Activated CD8-positive, alpha-beta T cell treated with anti-CD3 and anti-CD28 coated beads, Interleukin-2, amount 10 ng/mL, durations not matched to agents 7 days and 5 days (primary cell): ENCODE measurements at places on chromosomes 7 and 10.

DNA sequence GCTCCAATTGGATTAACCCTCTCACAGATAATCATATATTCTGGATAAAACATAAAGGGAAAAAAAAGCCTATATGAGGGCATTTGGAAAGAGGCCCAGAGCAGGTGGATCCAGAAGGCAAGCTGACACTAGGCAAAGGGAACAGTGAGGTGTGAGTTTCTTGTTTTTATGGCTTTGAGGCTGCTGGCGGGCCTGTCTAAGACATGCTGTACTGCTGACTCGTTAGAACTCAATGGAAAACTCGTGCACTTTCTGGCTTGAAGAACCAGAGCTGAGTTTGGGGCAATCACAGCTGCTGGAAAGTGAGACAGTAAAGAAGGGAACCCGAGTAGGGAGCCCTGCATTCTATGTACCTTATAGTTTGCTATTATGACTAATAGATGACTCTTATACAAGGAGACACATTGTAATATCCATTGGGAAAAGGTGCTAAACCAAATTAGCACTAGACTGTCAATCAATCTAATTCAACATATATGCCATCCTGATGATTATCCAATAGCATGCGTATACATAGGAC lies 637.1 kb downstream of the GATA3 start:
- no peaks in the 10 kb centered on the region for H3K27me3 ChIP-seq
- no peak overlapping the region for H3K4me3 ChIP-seq
- no peaks in the 10 kb centered on the region for H3K36me3 ChIP-seq
- no peak overlapping the region for H3K27ac ChIP-seq

GRCh38 chr10:18230794-18231193 lies 90.6 kb downstream of the CACNB2 start:
- H3K4me3 ChIP-seq: no peak overlapping the region
- no peaks in the 10 kb centered on the region for H3K27me3 ChIP-seq
- DNase-seq: no peak
- H3K4me1 ChIP-seq: no peaks in the 10 kb centered on the region
- H3K36me3 ChIP-seq: no peaks in the 10 kb centered on the region

- H3K36me3 ChIP-seq: no peaks in the 10 kb centered on the region
- no peak overlapping the region for H3K4me3 ChIP-seq
Measured at GRCh38 chr10:75071756-75072155, 39.7 kb upstream of the SAMD8 start.

GRCh38 chr7:20892776-20893175 lies 106.1 kb upstream of the SP8 start:
- H3K4me3 ChIP-seq: no peak overlapping the region
- H3K27me3 ChIP-seq: no peaks in the 10 kb centered on the region
- no peak for DNase-seq
- no peaks in the 10 kb centered on the region for H3K36me3 ChIP-seq
- no peak overlapping the region for H3K27ac ChIP-seq

- DNase-seq: no peak
- no peak overlapping the region for H3K4me3 ChIP-seq
- no peak overlapping the region for H3K27ac ChIP-seq
Measured at GRCh38 chr10:44017483-44018145, 367.3 kb downstream of the CXCL12 start.

DNA sequence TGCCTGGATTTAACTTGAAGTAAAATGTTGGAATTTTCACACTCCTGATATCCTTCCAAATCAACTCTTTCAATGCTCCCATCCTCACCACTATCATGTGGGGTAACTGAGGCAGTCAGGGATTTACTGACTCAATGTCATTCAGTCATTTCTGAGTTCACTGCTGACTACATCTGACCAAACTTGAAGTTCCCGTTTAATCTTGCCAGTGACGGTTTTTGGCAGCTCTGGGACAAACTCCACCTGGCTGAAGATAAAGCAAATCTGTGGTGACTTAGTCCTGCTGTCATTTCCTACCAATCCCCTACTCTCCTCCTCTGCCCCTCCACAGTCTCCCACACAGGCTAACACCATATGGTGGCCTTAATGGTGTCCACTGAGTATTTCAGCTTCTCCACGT lies 22.7 kb upstream of the ACSM6 start:
- H3K4me1 ChIP-seq: no peaks in the 10 kb centered on the region
- H3K27ac ChIP-seq: no peak overlapping the region
- H3K4me3 ChIP-seq: no peak overlapping the region
- no peaks in the 10 kb centered on the region for H3K36me3 ChIP-seq
